ENCODE measurements at places on chromosomes 12 and 14.

DNA sequence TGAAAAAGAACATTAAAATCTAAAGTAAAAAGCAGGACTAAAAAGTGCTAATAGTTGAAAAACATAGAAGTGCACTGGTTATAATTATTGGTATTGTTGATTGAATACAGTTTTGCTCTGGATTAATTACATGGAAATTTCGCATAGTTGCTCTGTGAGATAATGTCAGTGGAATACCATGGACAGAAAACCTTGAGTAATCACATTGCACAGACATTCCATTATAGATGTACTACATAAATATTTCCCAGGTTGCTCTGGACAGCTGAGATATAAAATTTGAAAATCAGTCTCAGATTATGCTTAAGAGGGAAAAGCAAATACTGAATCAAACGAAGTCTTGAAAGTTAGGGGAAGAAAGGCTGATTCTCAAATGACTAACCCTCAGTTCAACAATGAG is 439.3 kb upstream of the FLRT2 start:
- DNase-seq, result no peak

DNA sequence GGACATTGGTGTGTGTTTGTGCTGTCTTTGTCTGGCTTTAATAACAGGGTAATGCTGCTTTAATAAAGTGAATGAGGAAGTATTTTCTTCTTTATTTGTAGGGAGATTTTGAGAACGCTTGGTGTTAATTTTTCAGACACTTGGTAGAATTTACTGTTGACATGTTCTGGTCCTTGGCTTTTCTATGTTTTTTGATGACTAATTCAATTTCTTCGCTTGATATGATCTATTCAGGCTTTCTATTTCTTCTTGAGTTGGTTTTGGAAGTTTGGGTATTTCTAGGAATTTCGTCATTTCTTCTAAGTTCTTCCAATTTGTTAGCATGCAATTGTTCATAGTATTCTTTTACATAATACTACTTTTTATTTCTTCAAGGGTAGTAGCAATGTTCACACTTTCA is 167.8 kb downstream of the TTC6 start:
- no peak for DNase-seq

- no peak for DNase-seq
These were observed 7.6 kb downstream of the RXYLT1 start for GRCh38 chr12:63787306-63787705.

DNA sequence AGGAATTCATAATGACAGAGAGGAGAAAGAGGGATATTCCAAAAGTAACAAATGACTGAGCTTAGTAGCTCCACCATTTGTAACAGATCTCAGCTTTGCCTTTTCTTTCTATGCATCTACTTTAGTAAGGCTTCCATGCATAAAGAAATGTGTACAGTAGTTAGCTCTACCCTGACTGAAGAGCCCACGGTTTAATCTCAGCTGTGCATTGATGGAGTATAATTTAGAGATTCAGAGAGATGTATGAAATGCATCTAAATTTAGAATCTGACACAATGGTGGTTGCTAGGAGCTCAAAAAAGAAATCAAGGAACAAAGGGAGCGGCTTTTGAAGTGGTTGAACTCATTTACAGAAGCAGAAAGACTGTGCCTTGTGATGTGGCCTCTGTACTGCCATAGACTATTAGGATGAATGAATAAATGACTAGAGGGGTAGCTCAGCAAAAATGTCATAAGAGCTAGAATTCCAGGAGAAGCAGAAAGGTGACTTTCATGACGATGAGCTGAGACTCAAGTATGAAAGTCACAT is 838.6 kb downstream of the RPS29 start:
- DNase-seq, result no peak

DNA sequence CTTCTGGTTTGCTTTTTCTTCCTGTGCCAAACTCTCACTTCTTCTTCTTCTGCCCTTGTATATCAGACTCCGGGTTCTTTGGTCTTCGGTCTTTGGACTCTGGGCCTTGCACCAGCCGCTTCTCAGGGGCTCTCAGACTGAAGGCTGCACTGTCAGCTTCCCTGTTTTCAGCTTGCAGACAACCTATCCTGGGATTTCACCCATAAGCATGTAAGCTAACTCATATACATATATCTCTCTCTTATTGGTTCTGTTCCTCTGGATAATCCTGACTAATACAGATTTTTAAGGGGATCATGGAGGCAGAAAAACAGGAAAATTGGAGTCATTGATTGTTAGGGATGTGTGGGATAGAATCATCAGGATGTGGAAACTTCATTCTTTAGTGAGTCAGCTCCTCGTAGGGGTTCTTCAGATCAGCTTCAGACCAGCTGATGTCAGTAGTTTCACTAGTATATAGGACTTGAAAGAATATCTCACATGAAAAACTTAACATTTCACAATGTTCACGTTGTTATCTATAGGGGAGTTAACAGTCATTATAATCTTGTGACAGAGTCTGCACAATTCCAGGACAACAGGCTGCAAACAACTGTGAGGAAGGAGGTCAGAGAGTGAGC is 102.9 kb downstream of the RASSF9 start:
- DNase-seq, result peak; percentile 58

DNA sequence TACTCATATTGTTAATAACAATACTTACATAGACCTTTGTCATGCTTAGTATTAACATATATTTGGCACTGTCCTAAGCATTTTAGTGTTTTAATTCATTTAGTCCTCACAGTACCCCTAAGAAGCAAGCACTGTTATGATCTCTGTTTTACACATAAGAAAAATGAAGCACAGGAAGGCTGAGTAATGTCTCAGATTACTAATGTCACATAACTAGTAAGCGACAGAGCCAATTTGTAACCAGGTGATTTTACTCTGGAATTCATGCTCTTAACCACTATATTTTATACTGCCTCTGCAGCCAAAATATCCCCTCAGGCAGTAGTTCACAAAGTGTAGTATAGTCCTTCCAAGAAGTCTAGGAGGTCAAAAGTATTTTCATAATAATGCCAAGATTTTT is 20.3 kb downstream of the TMEM253 start:
- DNase-seq, result no peak

GRCh38 chr12:53324779-53325510 is 3.5 kb upstream of the AAAS start:
- peak; percentile 94 for DNase-seq

All from OCI-M1 (cell line).